ENCODE measurements at places on chromosomes 5 and 9.

DNA sequence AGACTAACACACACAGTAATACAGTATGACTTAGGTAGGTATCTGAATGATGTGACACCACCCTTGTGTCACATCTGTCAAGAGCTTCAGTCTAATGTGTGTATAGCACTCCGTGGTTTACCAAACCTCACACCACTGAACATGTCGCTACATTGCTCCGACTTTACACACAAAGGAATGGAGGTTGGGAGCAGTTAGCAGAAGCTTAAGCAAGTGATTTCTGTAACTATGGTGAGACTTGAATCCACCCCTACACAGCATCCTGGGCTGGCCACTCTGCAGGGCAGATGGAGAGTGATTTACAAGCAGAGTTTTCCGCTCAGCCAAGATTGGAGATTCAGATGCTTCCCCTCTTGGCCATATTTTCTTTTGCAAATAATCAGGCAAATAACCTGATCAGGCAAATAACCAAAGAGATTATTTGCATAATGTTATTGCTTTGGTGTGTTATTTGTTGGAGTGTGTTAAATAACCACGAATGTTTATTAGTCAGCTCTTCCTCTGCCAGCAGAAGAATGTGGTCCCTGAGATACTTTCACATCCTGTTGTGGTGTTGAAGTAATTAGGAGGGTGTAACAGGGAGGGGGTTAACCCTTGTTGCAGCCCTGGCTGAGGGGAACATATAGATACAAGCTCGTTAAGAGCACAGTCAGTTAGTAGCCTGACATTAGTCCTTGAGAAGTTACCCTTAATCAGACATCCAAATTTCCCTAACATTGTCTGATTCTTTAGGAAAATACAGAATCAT, 92.8 kb downstream of the SNX18 start:
- H3K4me3 ChIP-seq, result no peak overlapping the region
- H3K36me3 ChIP-seq, result no peaks in the 10 kb centered on the region
- peaks cover 11% of the 10 kb centered on the region for H3K4me1 ChIP-seq
- H3K27me3 ChIP-seq, result peaks cover 4% of the 10 kb centered on the region

DNA sequence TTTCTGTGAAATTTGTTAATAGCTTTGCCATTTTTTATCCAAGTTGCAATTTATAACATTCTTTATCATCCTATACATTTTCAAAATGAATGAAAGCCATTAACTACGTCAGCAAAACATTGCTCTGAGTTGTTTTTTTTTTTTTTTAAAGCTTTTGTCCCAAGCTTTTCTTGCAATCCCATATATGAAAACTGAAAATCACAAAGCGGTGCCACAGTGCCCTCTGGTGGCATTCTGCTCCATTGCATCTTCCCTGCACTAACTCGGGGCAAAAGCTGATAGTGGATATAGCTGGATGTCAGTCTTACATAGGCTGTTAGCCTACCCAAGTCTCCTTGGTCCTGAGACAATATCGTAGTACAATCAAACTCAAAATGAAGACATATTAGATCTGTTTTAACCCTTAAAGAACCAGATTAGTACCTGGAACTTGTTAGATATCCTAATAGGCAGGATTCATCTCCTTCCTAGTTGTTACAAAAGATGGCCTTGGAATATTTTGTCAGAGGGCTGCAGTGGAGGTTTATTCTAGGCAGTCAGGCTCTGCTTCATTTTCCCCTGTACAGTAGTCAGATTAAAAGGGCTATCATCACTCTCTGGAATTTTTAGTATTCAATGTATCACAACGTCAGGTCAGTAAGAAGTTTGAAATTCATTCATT, 669.9 kb downstream of the PTPRD start:
- DNase-seq, result peak; percentile 81
- H3K27ac ChIP-seq, result no peak overlapping the region
- H3K4me3 ChIP-seq, result no peak overlapping the region
- H3K4me1 ChIP-seq, result no peaks in the 10 kb centered on the region
- H3K36me3 ChIP-seq, result no peaks in the 10 kb centered on the region

DNA sequence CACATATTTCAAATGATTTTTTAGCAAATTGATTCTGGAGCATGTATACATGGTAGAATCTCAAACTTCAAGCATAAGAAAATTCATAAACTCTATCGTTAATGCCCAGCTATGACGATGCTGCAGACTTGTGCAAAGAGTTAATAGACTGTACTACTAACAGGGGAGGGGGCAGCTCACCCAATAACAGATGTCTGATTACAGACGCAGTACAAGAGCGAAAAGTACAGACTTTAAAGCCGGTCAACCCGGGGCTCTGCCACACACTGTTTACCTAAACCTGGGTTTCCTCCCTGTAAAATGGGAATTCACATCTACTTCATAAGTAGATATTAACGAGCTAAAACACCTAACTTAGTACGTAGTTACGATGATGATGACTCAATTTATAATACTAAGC, 651 bp downstream of the TRIM23 start:
- H3K36me3 ChIP-seq, result no peaks in the 10 kb centered on the region
- peak overlapping the region; percentile 97 for H3K4me3 ChIP-seq
- peaks cover 16% of the 10 kb centered on the region for H3K4me1 ChIP-seq
- peak overlapping the region; percentile 70 for H3K27ac ChIP-seq

GRCh38 chr5:81776258-81776657, 25.4 kb upstream of the SSBP2 start:
- peaks cover 4% of the 10 kb centered on the region for H3K27me3 ChIP-seq
- H3K36me3 ChIP-seq, result peaks cover 12% of the 10 kb centered on the region
- DNase-seq, result no peak
- no peak overlapping the region for H3K4me3 ChIP-seq
- H3K4me1 ChIP-seq, result peaks cover 30% of the 10 kb centered on the region
- no peak overlapping the region for H3K27ac ChIP-seq

DNA sequence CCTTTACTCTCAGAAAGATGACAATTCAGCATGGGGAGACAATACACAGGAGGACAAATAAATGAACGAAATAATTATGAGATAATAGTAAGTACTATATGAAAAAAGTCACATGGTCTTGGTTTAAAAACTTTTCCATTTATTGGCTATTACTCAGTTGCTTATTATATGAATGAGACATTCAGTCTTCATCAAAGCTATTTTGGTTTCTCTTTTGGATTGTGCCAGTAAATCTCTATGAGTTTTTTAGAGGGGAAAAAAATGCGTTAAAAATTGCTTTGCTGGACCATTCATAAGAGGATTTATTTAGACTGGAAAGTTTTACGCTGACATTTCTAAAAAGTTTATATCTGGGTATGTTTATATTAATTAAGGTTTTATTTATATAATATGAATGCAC, 137.7 kb downstream of the AOPEP start:
- no peak for DNase-seq
- H3K4me3 ChIP-seq, result no peak overlapping the region
- H3K36me3 ChIP-seq, result peaks cover 4% of the 10 kb centered on the region
- H3K27ac ChIP-seq, result no peak overlapping the region
- H3K27me3 ChIP-seq, result peaks cover 3% of the 10 kb centered on the region

DNA sequence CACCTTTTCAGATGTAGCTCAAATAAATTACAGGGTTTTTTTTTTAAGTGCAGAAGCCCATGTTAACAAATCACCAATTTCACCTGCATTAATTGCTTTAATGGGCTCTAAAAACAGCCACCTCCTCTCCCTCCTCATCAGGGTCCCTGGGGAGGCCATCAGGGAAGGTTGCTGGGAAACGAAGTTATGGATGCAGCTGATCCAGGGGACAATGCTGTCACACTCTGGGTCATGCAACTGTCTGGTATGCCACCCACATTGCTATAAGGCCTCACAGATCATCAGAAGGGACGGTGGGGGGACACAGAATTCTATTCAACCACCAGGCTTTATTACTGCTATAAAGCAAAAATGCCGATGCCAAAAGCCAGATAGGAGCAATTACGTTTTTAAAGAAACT, 9.3 kb downstream of the WHRN start:
- no peak overlapping the region for H3K27ac ChIP-seq
- DNase-seq, result no peak
- peaks cover 9% of the 10 kb centered on the region for H3K4me1 ChIP-seq
- H3K36me3 ChIP-seq, result no peaks in the 10 kb centered on the region

DNA sequence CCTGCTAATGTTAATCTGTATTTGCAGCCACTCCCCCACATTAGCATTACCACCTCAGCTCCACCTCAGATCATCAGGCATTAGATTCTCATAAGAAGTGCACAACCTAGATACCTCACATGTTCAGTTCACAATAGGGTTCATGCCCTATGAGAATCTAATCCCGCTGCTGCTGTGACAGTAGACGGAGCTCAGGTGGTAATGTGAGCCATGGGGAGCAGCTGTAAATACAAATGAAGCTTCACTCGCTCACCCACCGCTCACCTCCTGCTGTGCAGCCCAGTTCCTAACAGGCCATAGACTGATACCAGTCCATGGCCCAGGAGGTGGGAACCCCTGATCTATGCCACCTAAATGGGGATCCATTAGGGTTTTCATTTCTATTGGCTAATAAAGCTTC, 6.1 kb upstream of the HNRNPA0 start:
- no peak overlapping the region for H3K4me3 ChIP-seq
- no peaks in the 10 kb centered on the region for H3K27me3 ChIP-seq
- H3K27ac ChIP-seq, result no peak overlapping the region
- peaks cover under 1% of the 10 kb centered on the region for H3K36me3 ChIP-seq

GRCh38 chr9:112532427-112532826, 45.8 kb downstream of the KIAA1958 start:
- H3K4me3 ChIP-seq, result no peak overlapping the region
- no peak overlapping the region for H3K27ac ChIP-seq
- no peaks in the 10 kb centered on the region for H3K36me3 ChIP-seq
- no peak for DNase-seq
- peaks cover 10% of the 10 kb centered on the region for H3K4me1 ChIP-seq

GRCh38 chr5:136016945-136017530, 11.8 kb upstream of the TGFBI start:
- no peaks in the 10 kb centered on the region for H3K36me3 ChIP-seq
- peaks cover 5% of the 10 kb centered on the region for H3K27me3 ChIP-seq
- no peak overlapping the region for H3K4me3 ChIP-seq
- DNase-seq, result no peak

DNA sequence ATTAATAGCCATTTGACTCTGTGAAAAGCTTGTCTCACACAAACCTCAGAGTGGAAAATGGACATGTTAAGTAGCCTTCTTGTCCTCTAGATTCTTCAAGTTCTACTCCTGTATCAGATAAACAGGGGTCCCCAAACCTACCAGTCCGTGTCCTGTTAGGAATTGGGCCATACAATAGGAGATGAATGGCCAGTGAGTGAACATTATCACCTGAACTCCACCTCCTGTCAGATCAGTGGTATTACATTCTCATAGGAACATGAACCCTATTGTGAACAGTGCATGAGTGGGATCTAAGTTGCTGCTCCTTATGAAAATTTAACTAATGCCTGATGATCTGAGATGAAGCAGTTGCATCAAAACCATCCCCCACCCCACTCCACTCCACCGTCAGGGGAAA, 136.3 kb downstream of the TMEM232 start:
- H3K27ac ChIP-seq, result no peak overlapping the region
- no peaks in the 10 kb centered on the region for H3K27me3 ChIP-seq
- no peak overlapping the region for H3K4me3 ChIP-seq
- H3K4me1 ChIP-seq, result no peaks in the 10 kb centered on the region
- no peak for DNase-seq
- no peaks in the 10 kb centered on the region for H3K36me3 ChIP-seq

DNA sequence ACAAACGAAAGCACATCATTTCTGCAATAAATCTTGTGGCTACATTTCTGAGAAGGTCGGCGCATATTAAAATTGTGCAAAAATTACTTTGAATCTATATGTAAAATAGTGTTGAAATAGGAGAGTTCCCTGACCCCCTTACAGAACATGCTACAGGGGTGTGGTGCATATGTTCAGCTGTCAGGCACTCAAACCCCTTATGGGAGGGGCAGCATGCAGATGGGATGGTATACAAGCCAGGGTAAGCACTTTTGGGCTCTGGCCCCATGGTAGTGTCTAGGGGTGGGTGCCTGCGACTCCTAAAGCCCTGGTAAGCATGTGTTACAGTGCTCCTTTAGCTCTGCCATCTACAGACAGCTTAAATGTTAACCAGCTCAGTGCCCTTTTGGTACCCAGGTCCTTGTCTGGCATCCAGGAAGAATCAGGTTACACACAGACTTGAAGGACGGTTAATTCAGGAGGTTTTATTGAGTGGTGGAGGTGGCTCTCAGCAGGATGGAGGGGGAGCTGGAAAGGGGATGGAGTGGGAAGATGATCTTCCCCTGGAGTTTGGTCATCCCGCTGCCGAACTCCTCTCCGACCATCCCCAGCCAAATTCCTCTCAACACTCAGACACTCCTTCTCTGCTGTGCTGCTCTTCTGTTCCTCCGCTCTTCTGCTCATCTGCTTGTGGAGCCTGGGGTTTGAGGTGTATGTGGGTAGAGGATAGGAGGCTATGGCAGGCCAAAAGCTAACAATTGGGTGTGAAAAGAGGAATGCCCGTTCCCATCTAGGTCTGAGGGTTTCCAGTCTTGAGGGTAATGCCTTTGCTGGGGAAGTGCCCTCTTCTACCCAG, 84.6 kb upstream of the RASEF start:
- H3K4me1 ChIP-seq, result no peaks in the 10 kb centered on the region
- H3K36me3 ChIP-seq, result peaks cover 4% of the 10 kb centered on the region
- H3K4me3 ChIP-seq, result no peak overlapping the region

DNA sequence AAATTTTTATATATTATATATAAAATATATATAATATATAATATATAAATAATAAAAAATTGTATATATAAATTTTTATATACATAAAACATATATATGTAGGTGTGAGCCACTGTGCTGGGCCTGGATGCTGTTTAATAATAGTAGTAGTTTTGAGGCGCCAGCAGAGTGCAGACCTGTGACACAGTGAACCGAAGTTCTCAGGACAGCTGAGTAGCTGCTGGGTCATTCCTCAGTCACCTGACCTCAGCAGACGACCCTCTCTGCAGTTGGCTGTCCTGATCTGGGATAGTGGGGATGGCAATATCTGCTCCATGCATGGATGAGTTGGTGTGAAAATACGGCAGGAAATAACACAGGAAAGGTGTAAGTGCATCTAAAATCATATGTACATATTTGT, 3.3 kb upstream of the SNX18 start:
- peaks cover 2% of the 10 kb centered on the region for H3K27me3 ChIP-seq
- no peak for DNase-seq
- no peak overlapping the region for H3K27ac ChIP-seq
- H3K4me1 ChIP-seq, result peaks cover 4% of the 10 kb centered on the region

- DNase-seq, result no peak
- no peaks in the 10 kb centered on the region for H3K27me3 ChIP-seq
- H3K4me3 ChIP-seq, result no peak overlapping the region
- peaks cover 5% of the 10 kb centered on the region for H3K4me1 ChIP-seq
- H3K27ac ChIP-seq, result no peak overlapping the region
Observed at GRCh38 chr5:132446621-132447020, 44.0 kb downstream of the IRF1 start.

- DNase-seq, result peak; percentile 93
- no peak overlapping the region for H3K27ac ChIP-seq
- peaks cover 4% of the 10 kb centered on the region for H3K27me3 ChIP-seq
- H3K4me3 ChIP-seq, result no peak overlapping the region
Observed at GRCh38 chr5:57298295-57298984, 124.6 kb downstream of the GPBP1 start.

GRCh38 chr9:136488247-136489214, 5.7 kb upstream of the SEC16A start:
- peaks cover 3% of the 10 kb centered on the region for H3K4me1 ChIP-seq
- no peak overlapping the region for H3K27ac ChIP-seq
- DNase-seq, result peak; percentile 81
- peaks cover 12% of the 10 kb centered on the region for H3K36me3 ChIP-seq
- H3K27me3 ChIP-seq, result peaks cover 30% of the 10 kb centered on the region

GRCh38 chr5:141516672-141517025, 27.8 kb downstream of the PCDHGC5 start:
- peaks cover 55% of the 10 kb centered on the region for H3K36me3 ChIP-seq
- H3K27ac ChIP-seq, result no peak overlapping the region
- peaks cover 17% of the 10 kb centered on the region for H3K27me3 ChIP-seq

- no peak for DNase-seq
- H3K4me3 ChIP-seq, result no peak overlapping the region
- no peak overlapping the region for H3K27ac ChIP-seq
- H3K27me3 ChIP-seq, result peaks cover 5% of the 10 kb centered on the region
- H3K4me1 ChIP-seq, result peaks cover 8% of the 10 kb centered on the region
Observed at GRCh38 chr5:81391-82021, 10.5 kb upstream of the PLEKHG4B start.
